Bronchus fibroblast of lung (primary cell): ENCODE measurements at places on chromosomes 6 and 20. TPM values are rescaled to one million over a fixed set of nuclear protein-coding genes. Genes with fewer than 3 reads are reported as not detected.

KHDC1L gene
- total RNA-seq = not detected in 2 replicates

BHLHE23 gene
- not detected in 2 replicates for total RNA-seq

PROKR2 gene
- total RNA-seq = not detected in 2 replicates

LZTS3 gene
- total RNA-seq = 1.2 and 1.5 TPM in 2 replicates

TNF gene
- not detected in 2 replicates for total RNA-seq

MC3R gene
- not detected in 2 replicates for total RNA-seq

HLA-F gene
- not detected in 2 replicates for total RNA-seq

CRISP3 gene
- not detected in 2 replicates for total RNA-seq

CST5 gene
- not detected in 2 replicates for total RNA-seq

ADAM33 gene
- total RNA-seq = 14.7 and 15.3 TPM in 2 replicates

CCN2 gene
- total RNA-seq = 76.4 and 82.4 TPM in 2 replicates

LGSN gene
- not detected in 2 replicates for total RNA-seq

ZSCAN31 gene
- total RNA-seq = 0.84 and 0.89 TPM in 2 replicates

FGD2 gene
- not detected in 2 replicates for total RNA-seq

JPH2 gene
- total RNA-seq = under 0.01 TPM in 2 replicates

ZKSCAN8 gene
- 5.2 and 5.5 TPM in 2 replicates for total RNA-seq

FNDC1 gene
- 0.15 and 0.17 TPM in 2 replicates for total RNA-seq

PGC gene
- not detected in 2 replicates for total RNA-seq

LIN28B gene
- not detected in 2 replicates for total RNA-seq

TGM3 gene
- not detected in 2 replicates for total RNA-seq

ADGB gene
- not detected in 2 replicates for total RNA-seq

GTF2H4 gene
- 9.4 and 10.9 TPM in 2 replicates for total RNA-seq

NT5E gene
- 157 and 162 TPM in 2 replicates for total RNA-seq
